ENCODE measurements at places on chromosomes 16 and 17.

GRCh38 chr17:5902181-5903140 lies 167.7 kb upstream of the WSCD1 start:
- no peak for DNase-seq

- DNase-seq = no peak
Measured at GRCh38 chr16:30567991-30568638, 3.4 kb downstream of the ZNF688 start.

- DNase-seq = no peak
Measured at GRCh38 chr17:79189305-79189704, 114.7 kb downstream of the ENGASE start.

GRCh38 chr17:74514632-74515334 lies 16.5 kb downstream of the CD300LB start:
- no peak for DNase-seq

DNA sequence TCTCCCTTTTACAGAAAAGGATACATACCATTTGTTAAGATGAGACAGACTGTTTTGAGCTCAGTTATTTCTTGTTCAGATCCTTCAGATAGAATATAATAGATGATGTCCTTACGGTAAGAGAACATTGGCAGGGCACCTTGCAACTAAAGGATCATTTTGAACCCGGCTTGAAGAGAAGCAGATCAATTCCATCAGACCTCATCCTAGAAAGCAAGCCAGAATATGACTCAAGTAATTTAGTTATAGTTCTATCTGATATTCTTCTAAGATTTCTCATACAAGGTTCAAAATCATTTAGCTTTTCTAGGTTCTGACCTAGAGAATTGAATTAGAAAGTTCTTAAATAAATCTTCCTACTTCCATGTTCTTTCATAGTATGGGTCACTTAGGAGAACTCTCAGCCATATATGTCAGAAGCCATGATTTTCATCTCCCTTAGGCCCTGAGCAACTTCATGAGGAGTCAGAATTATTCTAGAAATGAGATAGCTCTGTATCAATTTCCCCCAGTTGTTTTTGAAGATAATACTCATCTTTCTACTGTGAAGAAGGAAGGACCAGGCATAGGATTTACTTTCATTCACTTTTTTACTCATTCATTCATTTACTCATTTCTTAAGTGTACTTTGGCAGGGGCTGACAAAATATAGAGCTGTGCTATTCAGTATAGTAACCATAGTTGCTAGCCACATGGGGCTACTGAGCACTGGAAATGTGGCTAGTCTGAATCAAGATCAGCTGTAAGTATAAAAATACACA lies 2.5 kb upstream of the CMTM1 start:
- no peak for DNase-seq

DNA sequence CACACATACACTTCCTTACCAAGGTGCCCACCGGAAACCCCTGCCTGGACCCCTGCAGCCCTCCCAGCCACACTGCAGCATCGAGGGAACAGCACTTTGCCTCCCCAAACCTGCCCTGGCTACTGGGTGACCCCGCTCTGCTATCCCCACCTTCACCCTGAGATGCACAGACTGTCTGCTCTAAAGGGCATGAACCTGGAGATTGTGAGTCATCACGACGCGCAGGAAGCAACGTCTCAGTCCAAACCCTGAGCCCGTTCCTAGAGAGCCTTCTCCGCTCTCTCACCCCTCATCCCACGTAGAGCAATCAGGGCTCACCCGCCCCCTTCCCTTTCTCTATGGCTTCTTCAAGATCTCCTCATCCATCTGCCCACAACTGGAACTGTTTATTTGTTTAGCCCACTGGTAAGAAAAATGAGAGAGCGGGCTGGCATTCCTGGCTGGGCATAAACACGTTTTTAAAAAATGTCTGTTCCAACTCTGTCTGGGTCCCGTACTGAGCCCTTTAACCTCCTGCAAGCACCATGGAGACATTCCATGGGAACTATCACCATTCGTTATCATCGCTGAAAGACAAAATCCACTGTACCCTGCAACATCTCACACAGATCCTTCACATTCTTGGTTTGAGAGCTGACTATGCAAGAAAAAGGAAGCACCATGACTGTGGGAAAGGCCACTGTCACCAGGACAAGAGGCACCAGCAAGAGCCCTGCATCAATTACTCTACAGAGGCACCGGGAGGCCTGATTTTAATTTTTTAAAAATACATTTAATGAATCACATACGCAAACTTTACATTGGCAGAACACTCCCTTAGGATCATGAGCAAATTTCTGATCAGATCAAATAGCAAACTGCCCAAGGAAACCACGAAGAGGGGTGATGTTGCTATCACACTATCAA lies 28.2 kb downstream of the ZFHX3 start:
- DNase-seq = no peak

DNA sequence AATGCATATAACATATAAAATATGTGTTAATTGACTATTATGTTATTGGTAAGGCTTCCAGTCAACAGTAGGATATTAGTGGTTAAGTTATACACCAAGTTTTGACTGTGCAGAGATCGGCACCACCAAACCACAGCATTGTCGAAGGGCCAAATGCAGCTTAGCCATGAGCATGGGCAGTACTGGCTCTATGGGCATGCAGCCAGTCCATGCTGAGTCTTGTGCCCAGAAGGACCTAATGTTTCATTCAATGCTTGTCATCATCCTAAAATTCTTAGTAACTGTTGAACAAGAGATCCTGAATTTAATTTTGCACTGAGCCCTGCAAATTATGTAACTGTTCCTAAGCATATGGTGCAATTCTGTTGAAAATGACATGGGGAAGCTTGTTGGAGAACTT lies 233.4 kb upstream of the HS3ST3A1 start:
- no peak for DNase-seq

GRCh38 chr17:33049781-33050414 lies 58.3 kb downstream of the SPACA3 start:
- DNase-seq = peak; percentile 11

DNA sequence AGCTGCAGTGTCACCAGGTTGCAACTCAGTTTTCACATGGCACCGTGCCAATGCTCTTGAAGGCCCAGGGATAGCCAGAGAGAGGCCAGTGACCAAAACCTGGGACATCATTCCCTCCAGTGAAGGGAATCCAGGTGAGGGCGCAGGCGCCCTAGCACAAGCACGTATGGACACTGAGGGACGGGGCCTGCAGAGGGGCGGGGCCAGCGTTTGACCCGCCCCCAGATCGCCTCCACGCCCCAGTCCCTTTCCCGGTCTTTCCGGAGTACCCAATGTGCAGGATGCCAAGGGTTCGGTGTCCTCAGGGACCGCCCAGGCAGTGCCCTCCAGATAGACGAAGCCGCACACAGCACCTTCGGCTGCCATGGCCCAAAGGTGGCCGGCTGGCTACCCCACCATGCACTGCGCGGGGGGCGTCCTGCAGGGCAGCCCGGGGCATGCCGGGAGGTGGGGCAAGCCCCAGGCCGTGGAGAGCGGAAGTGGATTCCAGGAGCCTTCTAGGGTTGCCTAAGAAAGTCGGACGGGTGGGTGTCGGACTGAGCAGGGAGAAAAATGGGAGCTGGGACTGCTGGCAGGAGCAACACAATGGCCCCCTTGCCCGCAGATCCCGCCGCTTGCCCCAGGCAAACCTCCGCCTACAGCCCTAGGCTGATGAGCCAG lies 4.6 kb downstream of the SLC12A4 start:
- no peak for DNase-seq

- DNase-seq = no peak
Measured at GRCh38 chr16:4372578-4373355, 1.1 kb downstream of the VASN start.

GRCh38 chr17:17070931-17071330 lies 28.7 kb downstream of the MPRIP start:
- no peak for DNase-seq

DNA sequence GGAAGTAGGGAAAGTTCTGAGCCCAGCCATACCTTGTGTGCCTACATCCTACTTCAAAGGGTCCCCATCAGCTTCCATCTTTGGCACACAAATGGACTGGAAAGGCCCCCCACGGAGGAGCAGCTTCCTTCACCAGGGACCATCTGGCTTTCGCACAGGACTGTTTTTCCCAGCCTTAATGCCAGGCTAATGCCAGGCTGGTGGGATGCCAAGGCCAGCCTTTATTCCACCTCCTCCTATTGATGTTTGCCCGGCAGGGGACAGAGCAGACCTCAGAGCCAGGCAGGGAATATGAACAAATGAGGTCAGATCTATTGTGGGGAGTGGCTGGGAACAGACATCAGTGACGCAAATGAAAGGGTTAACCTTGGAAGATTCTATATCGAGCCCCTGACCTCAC lies 5.7 kb downstream of the GPR179 start:
- DNase-seq = no peak

GRCh38 chr17:57425903-57426880 lies 169.9 kb downstream of the MSI2 start:
- no peak for DNase-seq

DNA sequence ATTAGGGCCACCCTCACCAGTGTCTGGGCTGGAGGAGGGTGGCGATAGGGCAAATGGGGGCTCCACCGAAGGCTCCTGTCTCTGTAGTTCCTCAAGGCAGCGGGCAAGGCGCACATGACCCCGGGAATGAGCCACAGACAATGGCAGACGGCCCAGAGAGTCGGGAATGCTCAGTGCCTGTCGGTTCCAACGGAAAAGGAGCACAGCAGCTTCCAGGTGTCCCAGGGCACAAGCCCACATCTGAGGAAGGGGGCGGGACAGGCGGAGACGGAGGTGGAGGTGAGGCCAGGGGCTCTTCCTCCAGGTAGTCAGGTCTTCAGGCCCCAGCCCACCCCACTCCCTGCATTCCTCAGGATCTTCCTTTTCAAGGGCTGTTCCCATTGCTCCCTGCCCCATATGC lies 5.1 kb upstream of the SPAG7 start:
- DNase-seq = no peak

DNA sequence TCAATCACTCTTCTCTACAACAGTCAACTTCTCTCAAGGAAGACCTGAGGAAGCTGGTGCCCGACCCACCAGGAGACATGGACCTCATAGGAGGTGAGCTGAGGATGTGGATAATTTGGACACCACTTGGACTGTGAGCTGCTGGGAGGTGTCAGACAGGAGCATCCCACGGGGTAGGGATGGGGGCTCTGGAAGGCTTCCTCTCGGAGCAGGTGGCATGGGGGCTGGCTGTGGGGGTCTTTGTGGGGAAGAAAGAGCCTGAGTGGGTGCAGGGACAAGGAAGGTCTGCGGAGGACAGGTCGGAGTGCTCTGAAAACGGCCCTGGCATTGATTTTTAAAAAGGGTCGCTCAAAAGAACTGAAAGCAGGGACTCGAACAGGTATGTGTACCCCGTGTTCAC lies 64.0 kb downstream of the TBC1D16 start:
- no peak for DNase-seq

DNA sequence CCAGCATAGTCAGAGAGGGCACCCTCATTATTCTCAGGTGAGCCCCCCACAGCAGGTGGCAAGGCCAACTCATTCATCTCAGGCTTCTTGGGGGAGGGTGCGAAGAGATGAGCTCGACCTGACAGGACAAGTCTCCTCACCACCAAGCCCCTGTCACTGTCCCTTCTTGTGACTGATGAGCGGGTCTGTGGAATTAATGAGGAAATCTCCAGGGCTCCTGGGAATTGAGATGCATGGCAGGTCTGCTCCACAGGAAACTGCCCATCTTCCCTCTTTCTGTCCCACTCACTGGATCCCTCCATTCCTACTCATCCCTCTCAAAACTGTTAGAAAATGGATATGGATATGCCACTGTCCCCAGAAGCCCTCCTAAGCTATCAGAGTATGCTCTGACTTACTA lies 32.5 kb upstream of the CES5A start:
- no peak for DNase-seq

DNA sequence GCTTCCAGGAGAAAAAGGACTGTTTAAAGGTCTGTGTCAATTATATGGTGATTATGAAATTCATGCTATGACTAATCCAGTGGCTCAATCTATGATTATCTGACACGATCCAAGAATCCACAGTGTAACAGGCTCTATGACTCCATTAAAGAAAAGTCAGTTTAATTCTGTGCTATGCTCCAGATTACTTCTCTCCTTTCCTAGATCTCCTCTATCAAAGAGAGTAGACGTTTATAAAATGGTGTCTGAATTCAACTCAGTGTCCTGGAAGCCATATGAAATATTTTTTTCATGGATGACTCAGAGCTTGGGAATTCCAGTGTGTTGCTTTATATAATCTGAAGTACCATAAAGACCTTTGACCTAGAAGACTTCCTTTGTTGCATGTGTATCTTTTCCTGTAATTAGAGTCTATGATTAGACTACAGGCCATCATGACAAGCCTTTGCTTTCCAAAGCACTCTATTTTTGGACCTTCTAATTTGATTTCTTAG lies 27.0 kb upstream of the NF1 start:
- DNase-seq = no peak

DNA sequence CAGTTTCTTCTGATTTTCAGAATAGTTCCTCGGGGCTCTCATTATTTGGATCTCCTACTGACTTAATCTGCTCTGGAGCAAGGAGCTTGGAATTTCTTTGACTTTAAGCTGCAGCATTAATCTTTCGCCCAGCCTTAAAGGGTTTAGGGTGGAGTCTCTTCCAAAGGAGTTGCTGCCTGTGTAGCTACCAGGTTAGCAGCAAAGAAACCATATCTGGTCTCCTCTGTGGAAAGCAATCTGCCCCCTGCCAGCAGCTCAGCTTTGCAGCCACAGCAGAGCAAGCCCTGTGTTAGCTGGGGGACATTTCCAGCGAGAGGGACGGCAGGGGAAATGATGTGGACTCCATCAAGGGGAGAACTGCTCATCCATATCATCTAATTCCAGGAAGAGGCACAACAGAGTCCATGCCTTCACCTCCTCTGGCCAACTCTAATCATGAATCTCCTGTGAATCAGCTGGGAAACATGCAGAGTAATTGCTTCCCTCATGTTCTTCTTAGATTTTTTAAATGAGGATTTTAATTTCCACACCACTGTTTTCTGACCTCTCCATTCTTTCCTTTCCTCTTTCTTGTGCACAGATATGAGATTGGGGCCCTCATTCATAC lies 827.6 kb upstream of the CA10 start:
- no peak for DNase-seq

GRCh38 chr17:1227917-1228780 lies 42.1 kb upstream of the BHLHA9 start:
- DNase-seq = no peak

DNA sequence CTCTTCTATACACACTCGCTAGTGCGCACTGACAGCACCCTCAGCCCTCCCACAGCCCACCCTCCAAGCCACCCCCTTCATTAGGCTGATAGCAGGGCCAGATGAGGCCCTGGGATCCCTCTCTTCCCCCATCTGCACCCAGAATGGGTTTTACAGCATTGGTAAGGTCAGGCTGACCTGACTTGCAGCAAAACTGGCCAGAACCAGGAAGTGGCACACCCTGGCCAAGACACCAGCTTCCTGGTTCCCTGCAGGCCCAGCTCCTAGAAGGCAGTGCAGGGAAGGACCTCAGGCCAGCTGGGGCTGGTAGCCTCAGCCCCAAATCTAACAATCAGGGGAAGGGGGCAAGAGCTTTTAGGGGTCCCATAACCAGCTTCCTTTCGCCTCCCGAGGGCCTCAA lies 50.0 kb upstream of the MRPS23 start:
- DNase-seq = no peak

GRCh38 chr17:19010729-19011505 lies 6.4 kb upstream of the FAM83G start:
- no peak for DNase-seq
